Activated T-cell treated with anti-CD3 and anti-CD28 coated beads for 1 hour (primary cell): ENCODE measurements at places on chromosomes 2 and 18.

GRCh38 chr2:237297421-237298150, 116.4 kb downstream of the COL6A3 start:
- DNase-seq, result no peak

DNA sequence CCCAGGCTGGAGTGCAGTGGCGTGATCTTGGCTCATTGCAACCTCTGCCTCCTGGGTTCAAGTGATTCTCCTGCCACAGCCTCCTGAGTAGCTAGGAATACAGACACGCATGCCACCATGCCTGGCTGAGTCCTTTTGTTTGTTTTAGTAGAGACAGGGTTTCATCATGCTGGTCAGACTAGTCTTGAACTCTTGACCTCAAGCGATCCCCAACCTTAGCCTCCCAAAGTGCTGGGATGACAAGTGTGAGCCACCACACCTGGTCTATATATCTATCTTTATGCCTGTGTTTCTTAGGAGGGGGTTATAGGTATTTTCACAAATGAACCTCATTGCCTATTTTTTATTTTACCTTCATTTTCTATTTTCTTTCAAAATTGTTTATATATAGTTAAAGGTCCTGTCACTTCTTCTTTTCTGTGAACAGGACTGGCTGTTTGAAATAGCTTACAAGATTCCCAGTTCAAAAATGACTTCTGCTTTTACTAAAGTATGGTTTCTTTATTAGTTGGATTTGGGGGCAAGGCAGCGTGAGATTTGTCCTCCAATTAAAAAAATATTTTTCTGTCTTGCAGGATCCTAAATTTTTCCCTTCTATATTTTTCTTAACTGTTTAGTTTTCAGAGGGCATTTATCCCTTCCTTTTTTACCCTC, 16.4 kb upstream of the MARCHF7 start:
- DNase-seq, result no peak

- DNase-seq, result no peak
These were observed 26.8 kb upstream of the SP3 start for GRCh38 chr2:173991856-173992588.

DNA sequence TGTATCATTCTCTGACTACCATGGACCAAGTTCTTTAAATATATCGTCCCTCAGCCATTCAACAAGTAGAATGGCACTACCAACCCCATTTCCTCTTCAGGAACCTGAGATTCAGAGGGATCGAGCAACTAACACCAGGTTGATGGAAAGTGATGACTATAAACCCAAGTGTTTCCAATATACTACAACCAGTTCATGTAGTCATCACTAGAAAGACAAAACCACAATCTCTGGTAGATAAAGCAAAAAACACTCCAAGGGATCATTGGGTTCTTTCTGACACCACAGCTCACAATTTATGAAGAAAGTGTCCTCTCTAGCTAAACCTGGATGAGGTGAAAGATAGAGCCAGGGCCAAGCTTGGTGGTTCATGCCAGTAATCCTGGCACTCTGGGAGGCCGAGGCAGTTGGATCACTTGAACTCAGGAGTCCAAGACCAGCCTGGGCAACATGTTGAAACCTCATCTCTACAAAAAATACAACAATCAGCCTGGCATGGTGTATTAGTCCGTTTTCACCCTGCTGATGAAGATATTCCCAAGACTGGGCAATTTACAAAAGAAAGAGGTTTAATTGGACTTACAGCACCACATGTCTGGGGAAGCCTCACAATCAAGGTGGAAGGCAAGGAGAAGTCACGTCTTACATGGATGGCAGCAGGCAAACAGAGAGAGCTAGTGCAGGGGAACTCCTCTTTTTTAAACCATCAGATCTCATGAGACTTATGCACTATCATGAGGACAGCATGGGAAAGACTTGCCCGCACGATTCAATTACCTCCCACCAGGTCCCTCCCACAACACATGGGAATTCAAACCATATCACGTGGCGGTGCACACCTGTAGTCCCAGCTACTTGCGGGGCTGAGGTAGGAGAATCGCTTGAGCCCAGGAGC, 2.2 kb downstream of the CD226 start:
- DNase-seq, result no peak

- no peak for DNase-seq
These were observed 25.0 kb upstream of the MC2R start for GRCh38 chr18:13940326-13940725.

GRCh38 chr2:70949086-70949485, 13.4 kb downstream of the ATP6V1B1 start:
- DNase-seq, result no peak

GRCh38 chr2:197174539-197175094, 136.0 kb downstream of the ANKRD44 start:
- no peak for DNase-seq

- DNase-seq, result no peak
These were observed 125.9 kb downstream of the CCDC85A start for GRCh38 chr2:56309626-56310170.

DNA sequence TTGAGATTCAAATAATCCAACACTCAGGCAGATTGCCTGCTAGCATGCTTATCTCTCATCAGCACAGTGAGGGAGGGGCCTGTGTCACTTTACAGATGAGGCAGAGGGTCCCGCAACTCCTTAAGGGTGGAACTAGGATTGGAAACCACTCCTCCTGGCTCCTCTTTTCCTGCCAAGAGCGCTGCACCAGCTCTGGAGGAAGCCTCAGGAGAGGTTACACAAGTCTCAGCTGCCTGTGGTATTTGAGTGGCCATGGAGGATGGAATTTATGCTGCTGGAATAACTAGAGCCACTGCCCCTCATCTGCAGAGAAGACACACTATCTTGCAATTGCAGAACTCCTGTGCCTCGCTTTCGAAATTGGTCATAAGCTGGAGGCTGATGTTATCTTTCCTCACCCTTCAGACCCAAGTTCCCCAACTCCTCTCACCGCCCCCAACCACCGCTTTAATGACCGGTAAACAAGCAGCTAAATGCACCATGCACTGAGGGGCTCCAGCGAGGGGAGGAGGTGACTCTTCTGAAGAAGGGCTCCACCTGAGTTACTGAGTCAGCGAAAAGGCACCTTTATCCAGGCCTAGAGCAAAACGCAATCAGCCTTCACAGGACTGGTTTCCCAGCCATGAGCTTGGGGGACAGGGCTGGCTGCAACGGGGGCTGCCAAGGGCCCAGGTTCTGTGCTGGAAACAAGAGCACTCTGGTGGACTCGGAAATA, 245.8 kb downstream of the SOX11 start:
- no peak for DNase-seq

- DNase-seq, result no peak
These were observed 29.8 kb upstream of the METTL21A start for GRCh38 chr2:207655000-207655399.

- no peak for DNase-seq
These were observed 10.4 kb downstream of the TNFRSF11A start for GRCh38 chr18:62335494-62335893.

DNA sequence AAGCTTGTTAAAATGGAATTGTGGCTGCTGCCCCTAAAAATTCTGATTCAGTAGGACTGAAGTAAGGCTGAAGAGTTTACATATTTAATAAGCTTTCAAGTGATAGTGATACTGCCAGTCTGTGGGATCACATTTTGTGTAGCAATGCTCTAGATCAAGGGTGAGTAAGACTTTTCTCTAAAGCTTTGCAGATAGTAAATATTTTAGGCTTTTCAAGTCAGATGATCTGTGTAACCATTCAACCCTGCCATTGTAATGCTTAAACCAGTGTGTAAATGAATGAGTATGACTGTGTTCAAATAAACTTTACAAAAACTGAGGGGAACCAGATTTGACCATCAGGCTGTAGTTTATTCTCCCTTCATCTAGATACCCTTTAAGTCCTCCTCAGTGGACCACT, 92.7 kb downstream of the PIK3C3 start:
- DNase-seq, result no peak

GRCh38 chr2:235699576-235699975, 205.7 kb downstream of the AGAP1 start:
- no peak for DNase-seq

- DNase-seq, result no peak
These were observed 94.5 kb upstream of the CCDC150 start for GRCh38 chr2:196544906-196545433.

GRCh38 chr2:26174691-26175465, 2.0 kb downstream of the GAREM2 start:
- no peak for DNase-seq

GRCh38 chr2:155145758-155146229, 447.3 kb downstream of the KCNJ3 start:
- DNase-seq, result no peak

DNA sequence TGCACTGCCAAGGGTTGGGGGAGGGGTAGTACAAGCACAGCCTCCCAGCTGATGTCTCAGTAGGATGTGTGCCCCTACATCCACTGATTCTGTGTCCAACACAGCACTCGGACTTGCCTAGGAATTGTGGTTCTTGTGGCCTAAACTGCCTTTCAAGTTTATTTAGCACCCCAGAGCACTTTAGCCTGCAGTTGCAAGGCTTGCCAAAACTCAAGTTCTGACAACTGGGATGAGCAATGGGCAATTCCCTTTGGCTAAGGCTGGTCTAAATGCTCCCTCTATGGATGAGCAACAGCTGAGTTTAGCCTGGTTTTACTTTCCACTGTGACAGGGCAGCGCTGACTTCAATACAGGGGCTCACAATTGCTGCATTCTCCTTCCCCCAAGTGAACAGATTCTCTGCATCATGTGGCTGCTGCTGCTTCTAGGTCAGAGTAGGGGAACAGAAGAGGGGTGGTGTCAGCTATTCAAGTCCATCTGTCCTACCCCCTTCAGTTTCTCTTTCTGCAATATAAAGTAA, 471.5 kb downstream of the PIK3C3 start:
- DNase-seq, result no peak

DNA sequence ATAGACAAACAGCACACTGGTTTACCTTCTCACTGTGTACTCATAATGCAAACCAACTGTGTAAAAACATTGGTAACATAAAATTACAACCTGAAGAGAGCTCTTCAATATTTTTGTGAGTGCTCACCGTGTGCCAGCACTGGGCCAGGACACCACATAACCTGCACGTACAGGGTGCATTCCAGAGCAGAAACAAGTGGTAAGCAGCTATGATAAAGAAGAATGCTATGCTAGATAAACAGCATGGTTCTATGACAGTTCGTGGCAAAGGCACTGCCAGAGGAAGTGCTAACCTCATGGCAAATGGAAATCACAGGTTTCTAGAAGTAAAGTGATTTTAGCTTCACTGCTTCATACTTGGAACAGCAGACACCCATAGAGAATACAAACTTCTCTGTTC, 343.5 kb downstream of the MTX2 start:
- DNase-seq, result no peak

DNA sequence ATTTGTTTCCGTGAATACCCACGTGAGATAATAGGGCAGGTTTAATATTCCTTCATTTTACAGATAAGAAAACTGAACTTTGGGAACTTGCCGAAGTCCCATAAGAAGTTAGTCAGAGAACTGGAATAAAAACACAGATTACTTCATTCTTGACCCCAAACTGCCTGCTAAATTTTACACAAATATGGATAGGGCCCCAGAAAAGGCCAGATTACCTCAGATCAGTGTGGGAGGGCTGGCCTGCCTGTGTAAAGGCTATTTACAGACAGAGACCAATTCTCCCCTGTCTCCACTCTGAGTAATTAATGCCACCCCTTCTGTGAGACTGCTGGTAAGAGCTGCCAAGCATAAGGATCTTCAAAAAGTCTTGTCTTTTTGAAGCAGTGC, 139.2 kb downstream of the MGAT5 start:
- no peak for DNase-seq

DNA sequence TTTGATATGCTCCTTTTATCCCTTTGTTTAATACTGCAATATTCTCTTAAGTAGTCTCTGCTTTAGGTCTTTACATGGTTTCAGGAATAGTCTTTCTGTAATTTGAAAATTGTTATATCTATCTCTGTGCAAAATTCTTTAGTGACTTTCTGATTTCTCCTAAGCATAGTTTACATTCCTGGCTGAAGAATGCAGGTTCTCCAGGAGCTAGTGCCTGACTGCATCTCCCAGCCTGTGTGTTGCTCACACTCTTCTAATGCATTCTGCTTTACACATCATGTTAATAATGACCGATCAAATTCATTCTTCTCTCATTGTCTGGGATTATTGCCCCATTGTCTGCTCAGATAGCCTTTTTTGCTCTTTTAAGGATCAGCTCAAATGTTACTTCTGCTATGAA, 1349.2 kb downstream of the DSC3 start:
- DNase-seq, result no peak

- no peak for DNase-seq
These were observed 26.9 kb upstream of the INSIG2 start for GRCh38 chr2:118061135-118061955.

- DNase-seq, result no peak
These were observed 26.2 kb downstream of the MMADHC start for GRCh38 chr2:149561309-149561926.

DNA sequence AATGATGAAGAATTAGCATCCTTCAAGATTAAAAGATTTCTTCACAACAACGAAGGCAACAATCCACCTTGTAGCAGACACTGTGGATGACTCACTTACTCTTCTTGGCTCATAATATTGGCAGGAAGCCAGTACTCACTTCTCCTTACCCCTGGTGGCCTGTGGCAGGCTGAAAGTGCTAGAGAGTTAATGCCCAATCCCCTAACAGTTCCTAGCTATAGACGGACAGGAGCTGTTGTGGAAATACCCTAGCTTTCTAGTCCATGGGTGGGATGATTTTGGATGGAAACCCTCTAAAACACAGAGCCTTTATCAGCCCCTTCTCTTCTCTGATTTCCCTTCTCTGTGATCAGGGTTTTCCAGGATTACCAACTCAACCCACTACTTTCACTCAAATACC, 128.6 kb upstream of the NYAP2 start:
- DNase-seq, result no peak

GRCh38 chr2:172996387-172996961, 79.2 kb upstream of the MAP3K20 start:
- DNase-seq, result no peak

DNA sequence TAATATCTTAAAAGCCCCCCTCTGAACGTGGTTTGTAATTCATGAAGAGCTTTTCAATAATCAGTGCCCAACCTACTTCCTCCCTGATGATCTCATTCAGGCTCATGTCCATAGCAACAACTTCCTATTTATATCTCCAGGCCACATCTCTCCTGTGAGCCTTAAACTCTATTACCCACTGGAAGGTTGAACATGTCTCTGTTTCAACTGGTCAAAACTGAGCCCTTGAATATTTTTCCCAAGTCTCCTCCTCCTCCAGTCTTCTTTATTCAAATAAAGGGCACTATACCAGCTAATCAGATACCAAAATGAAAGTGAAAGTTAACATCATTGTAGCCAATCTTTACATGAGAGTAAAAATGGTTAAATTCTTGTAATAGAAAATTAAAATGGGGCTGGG, 63.7 kb upstream of the ITGA4 start:
- DNase-seq, result no peak

GRCh38 chr18:36468161-36468560, 170.6 kb downstream of the FHOD3 start:
- DNase-seq, result no peak

DNA sequence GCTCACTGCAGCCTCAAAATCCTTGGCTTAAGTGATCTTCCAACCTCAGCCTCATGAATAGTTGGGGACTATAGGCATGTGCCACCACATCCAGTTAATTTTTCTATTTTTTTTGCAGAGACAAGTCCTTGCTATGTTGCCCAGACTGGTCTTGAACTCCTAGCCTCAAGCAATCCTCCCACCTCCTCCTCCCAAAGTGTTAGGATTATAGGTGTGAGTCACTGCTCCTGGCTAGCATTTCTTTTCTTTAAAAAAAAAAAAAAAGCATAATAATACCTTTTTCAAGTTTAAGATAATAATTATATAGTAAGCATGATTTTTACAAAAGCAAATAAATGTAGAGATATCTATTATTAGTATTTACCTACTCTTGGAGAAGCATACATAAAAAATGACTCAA, 36.1 kb downstream of the PPP4R1 start:
- DNase-seq, result no peak

- no peak for DNase-seq
These were observed 37.8 kb upstream of the FAM110C start for GRCh38 chr2:84121-84520.
